ENCODE measurements at places on chromosomes 1 and 21.

GRCh38 chr21:31161157-31161556, 122.9 kb upstream of the KRTAP19-8 start:
- DNase-seq = no peak

DNA sequence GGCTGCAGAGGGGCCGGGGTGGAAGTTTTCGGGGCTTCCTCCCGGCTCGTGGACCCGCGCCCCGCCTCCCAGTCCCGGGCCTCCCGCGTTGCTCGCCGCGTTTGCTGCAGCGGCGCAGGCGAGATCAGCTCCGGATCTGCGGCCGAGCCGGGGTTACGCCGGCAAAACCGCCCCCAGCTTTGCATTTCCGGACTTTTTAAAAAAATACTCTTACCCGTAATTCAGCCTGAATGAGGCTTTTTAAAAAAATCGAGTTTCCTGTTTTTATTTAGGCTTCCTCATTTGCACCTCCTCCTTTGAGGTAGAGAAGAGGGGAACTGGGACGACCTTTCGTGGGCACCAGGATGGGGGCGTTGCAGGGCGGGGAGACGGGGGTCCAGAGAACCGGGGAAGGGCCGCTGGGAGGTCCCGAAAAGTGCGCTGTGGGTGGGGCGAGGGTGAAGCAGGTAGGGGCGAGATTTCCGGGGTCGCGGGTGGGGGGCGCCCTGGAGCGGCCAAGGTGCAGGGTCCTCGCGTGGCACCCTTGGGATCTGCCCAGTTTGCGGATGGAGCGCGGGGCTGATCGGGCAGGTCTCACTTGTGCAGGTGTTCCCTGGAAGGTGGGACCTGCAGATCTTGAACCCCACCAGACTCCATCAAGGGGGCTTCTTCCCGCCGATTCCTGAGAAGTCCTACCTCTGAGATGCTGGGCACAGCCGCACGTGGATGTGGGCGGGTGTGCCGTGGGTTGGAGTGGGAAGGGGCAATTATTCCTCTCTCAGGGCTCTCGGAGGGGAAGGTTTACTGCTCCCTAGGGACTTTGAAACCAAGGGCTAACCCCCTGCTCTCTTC, 1.1 kb downstream of the PIK3CD start:
- no peak for DNase-seq

DNA sequence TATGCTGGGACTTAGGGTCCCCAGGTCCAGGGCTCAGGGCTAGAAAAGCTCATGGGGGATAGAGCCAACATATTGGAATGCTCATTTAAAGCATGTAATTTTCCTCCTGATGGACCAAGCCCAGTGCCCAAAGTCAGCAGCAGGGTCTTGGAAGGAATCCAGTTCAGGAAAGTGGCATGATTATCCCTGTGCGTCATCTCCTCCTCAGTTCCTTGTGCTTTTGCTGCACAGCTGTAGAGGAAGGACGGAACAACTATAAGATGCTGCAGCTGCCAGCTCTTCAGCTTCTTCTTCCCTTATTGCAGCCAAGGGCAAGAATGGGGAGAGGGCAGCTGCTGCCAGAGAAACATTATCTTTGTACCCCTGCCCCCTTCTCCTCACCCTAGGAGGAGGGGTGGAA, 58.4 kb downstream of the OVGP1 start:
- no peak for DNase-seq

DNA sequence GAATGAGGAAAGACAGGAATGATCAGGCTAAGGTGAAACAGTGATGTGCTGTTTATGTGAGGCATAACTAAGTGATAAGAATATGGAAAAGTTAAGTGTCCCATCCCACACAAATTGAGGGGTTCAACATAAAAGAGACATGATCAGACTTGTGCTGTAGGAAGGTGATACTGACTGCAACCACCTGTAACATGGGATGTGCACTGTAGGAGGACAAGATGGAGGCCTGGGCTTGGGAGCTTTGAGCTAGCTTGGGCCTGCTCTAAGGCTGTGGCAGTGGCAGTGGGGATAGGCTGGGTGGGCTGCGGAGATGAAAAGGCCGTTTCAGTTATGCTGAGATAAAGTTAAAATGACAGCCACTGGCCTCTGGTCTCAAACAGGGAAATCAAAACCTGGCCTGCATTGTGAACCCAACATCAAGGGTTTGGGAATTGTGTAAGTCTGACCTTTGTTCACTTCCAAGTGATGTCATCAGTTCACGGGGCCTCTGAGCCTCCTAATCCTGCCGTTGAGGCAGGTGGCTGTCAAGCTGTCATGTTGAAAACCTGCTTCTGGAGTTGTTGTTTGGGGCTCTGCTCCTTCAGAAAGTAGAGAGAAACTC, 61.2 kb upstream of the TENT5C start:
- no peak for DNase-seq

GRCh38 chr1:5865774-5866173, 126.5 kb downstream of the NPHP4 start:
- DNase-seq = no peak

- DNase-seq = no peak
Measured at GRCh38 chr1:5099558-5099957, 445.1 kb downstream of the AJAP1 start.

DNA sequence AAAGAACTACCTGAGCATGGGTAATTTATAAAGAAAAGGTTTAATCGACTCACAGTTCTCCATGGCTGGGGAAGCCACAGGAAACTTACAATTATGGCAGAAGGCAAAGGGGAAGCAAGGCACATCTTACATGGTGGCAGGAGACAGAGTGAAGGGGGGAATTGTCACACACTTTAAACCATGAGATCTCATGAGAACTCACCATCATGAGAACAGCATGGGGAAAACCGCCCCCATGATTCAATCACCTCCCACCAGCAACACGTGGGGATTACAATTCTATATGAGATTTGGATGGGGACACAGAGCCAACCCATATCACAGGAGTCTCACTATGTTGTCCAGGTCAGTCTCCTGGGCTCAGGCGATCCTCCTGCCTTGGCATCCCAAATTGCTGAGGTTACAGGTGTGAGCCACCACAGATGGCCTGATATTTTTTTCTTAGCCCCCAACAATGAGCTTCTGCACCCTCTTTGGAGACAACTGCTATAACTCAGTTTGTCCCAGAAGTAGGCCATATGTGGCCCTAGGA, 22.5 kb upstream of the MORC3 start:
- DNase-seq = no peak

GRCh38 chr1:212503714-212504113, 71.0 kb downstream of the NENF start:
- DNase-seq = no peak

GRCh38 chr1:39943471-39944290, 11.3 kb upstream of the MFSD2A start:
- no peak for DNase-seq

GRCh38 chr1:240199758-240200645, 108.3 kb downstream of the FMN2 start:
- no peak for DNase-seq

GRCh38 chr1:170623171-170623570, 40.8 kb upstream of the PRRX1 start:
- no peak for DNase-seq

DNA sequence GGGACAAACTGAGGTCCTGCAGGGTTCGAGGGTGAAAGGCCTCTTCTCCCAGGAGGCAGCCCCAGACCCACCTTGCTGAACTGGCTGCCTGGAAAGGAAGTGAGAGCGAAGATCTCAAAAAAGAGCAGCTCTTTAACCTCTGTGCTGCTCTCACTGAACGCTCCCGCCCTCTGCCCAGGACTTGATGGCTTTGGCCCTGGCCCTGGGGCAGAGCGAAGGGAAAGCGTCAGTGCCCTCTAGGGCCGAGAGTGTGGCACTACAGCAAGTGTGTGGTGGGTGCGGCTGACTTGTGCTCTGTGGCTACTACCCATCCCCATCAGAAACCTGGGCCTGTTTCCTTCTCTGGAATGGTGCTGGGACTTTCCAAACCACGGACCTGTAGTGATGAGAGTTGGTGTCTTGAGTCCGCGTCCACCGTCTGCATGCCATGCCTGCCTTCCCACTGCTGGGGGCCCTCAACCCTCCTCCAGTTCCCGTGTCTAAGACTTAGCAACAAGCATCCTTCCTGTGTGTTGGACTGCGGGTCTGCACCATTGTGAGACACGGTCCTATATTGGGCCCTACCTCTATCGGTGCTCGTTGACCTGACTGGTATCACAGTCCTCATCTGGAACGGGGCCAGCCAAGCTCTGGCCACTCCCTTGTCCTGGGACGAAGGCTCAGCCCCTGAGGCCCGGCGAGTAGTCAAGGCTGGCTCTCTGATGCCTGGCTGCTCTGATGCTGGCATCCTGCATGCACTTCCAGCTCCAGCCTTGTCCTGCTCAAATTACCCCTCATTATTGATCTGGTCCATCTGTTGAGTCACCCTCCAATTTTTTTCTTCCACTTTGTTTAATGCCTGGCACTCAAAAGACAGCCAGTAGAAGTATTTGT, 180.3 kb downstream of the DISC1 start:
- peak; percentile 84 for DNase-seq
